ENCODE measurements at places on chromosomes 7 and 10.

- DNase-seq = no peak
Measured at GRCh38 chr10:132941640-132942051, 724 bp downstream of the CFAP46 start.

GRCh38 chr7:2487586-2488271 is 11.5 kb upstream of the GRIFIN start:
- DNase-seq = no peak

DNA sequence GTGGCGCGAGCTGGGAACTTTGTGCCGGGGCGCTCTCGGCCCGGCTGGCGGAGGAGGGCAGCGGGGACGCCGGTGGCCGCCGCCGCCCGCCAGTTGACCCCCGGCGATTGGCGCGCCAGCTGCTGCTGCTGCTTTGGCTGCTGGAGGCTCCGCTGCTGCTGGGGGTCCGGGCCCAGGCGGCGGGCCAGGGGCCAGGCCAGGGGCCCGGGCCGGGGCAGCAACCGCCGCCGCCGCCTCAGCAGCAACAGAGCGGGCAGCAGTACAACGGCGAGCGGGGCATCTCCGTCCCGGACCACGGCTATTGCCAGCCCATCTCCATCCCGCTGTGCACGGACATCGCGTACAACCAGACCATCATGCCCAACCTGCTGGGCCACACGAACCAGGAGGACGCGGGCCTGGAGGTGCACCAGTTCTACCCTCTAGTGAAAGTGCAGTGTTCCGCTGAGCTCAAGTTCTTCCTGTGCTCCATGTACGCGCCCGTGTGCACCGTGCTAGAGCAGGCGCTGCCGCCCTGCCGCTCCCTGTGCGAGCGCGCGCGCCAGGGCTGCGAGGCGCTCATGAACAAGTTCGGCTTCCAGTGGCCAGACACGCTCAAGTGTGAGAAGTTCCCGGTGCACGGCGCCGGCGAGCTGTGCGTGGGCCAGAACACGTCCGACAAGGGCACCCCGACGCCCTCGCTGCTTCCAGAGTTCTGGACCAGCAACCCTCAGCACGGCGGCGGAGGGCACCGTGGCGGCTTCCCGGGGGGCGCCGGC is 870 bp downstream of the FZD1 start:
- DNase-seq = peak; percentile 64

- DNase-seq = peak; percentile 64
Measured at GRCh38 chr10:13787015-13787421, 200.3 kb downstream of the PRPF18 start.

DNA sequence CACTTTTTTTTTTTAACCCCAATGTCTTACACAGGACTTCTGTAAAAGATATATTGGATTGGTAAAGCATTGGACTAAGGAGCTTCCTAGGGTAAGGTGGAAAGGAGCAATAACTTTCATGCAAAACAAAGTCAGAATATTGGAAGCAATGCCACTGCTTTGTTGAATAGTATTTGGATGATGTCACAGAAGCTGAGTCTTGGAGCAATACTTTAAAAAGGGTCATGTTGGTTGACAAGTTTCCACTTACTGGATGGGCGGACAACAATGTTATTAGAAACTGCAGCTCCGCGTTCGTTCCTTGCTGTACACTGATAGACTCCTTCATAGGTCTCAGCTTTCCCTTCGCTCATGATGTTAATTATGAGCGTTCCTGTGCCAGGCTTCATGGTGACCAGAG is 101.9 kb upstream of the LAMB4 start:
- no peak for DNase-seq

DNA sequence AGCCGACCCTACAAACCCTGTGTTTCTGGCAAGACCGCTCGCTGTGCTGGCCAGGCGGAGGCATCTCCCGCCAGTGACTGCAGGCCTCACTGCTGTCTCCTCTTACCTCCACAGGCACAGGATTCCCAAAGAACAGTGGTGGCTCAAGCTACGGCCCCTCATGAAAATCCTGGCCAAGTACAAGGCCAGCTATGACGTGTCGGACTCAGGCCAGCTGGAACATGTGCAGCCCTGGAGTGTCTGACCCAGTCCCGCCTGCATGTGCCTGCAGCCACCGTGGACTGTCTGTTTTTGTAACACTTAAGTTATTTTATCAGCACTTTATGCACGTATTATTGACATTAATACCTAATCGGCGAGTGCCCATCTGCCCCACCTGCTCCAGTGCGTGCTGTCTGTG is 36.2 kb downstream of the PITRM1 start:
- DNase-seq = no peak

DNA sequence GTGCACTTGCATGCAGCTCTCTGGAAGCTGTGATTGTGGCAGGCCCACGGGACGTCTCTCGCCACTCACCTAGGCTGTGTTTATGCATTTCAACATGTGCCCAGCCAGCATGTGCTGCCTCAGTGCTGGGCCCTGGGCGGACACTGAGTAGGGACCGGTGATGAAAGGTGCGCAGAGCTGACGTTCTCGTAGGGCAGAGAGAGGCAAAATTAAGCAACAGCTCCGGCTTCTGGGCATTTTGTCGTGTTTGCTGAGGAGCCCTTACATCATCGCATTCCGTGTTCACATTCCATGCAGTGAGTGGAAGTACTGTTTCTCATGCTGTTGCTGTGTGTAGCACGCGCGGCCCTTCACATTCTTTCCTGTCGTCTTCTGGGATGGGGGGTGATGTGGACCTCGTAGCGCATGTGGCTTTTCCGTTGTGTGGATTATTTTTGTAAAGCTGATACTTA is 50.5 kb downstream of the PRF1 start:
- DNase-seq = no peak
